ENCODE measurements at places on chromosomes 6 and 20. TPM values are rescaled to one million over a fixed set of nuclear protein-coding genes. Genes with fewer than 3 reads are reported as not detected.

Gene DTD1
- 40.1 TPM for total RNA-seq

Gene WTAP
- total RNA-seq = 72.6 TPM

Gene NMBR
- 0.07 TPM for total RNA-seq

Gene CLVS2
- not detected for total RNA-seq

Gene ZKSCAN4
- 4.8 TPM for total RNA-seq

Gene HUS1B
- total RNA-seq = 1.3 TPM

Gene RIPPLY2
- total RNA-seq = not detected

Gene THEMIS
- not detected for total RNA-seq

Gene SLC17A2
- not detected for total RNA-seq

Gene FRS3
- total RNA-seq = 2.8 TPM

Gene GHRH
- total RNA-seq = not detected

Gene C4B
- 12.6 TPM for total RNA-seq

Gene MYT1
- total RNA-seq = not detected

Gene MAP7
- 1.3 TPM for total RNA-seq

Gene SLC4A11
- total RNA-seq = 1.2 TPM

Gene BPIFB2
- not detected for total RNA-seq
